CD4-positive, alpha-beta T cell treated with Interleukin-15 for 4 hours (primary cell): ENCODE measurements at places on chromosomes 1 and 21.
A peak's percentile ranks its signal among the peaks of the same experiment; 100 is the strongest.

GRCh38 chr1:196590959-196591358 is 17.3 kb downstream of the KCNT2 start:
- DNase-seq, result no peak

- DNase-seq, result peak; percentile 32
Measured at GRCh38 chr1:42937141-42937696, 21.4 kb downstream of the SLC2A1 start.

- no peak for DNase-seq
Measured at GRCh38 chr1:218617986-218618385, 272.9 kb downstream of the TGFB2 start.

- no peak for DNase-seq
Measured at GRCh38 chr1:16088996-16089395, 15.5 kb upstream of the FAM131C start.

DNA sequence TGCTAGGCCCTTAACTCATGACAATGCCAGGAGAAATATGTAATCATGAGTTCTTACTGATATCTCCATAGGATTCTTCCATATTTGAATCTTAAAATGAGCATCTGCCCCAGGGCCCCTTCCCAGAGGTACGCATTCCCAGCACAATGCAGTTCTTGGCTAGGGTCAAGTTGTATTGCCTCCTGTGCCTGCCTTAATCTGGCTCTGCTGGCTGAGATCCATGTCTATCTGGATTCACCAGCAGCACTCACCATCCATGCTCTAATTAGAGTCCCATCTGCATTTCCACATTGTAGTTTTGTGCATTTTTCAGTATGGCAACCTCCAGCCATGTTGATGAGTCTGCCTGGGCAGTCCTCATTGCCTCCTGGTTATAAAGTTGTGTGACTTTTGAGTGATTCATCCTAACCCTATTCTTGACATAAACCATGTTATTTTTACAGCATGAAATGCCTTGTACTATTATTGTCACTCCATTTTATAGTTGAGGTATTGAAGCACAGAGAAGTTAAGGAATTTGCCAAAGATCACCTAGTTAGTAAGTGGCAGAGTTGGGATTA is 55.9 kb downstream of the CAMSAP2 start:
- no peak for DNase-seq

DNA sequence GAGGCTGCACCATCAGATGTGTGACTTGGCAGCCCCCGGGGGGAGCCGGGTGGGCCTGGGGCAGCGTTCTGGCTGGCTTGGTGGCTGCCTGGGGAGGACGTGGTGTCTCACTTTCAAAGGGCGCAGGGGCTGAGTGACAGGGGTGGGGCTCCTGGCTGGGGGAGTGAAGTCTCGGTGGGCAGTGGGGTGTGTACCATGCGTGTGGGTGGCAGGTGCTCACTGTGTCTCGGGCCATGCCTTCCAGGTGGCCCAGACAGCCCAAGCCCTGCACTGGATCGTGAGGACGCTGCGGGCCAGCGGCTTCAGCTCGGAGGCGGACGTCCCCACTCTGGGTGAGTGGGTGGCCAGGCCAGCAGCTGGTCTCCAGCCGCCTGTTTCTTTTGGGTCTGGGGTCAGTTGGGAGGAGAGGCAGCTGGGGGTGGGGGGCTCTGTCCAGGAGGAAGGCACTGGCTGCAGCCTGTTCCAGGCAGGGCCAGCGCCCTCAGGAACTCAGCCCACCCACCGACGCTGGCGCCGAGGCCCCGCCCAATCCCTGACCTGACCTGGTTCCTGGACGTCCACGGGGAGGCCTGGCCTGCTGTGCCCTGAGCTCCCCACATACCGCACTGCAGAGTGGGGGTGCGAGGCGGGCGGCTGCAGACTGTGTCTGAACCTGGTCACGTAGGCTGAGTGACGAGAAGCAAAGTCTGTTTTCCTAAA is 30.6 kb upstream of the LRRC3 start:
- no peak for DNase-seq

- no peak for DNase-seq
Measured at GRCh38 chr1:190807629-190808028, 330.0 kb upstream of the BRINP3 start.

DNA sequence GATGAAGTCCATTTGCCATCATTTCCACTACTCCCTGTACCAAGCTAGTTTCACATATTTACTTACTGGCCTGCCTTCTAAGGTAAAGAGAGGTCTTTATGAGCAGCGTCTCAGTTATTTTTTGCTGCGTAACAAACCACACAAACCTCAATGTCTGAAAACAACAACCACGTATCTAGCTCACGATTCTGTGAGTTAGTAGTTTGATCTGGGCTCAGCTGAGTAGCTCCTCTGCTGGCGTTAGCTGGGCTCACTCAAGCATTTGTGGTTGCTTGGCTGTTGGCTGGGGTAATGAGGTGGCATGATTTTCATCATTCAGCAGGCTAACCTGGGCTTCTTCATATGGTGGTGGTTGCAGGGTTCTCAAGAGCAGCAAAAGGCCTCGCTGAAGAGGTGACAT is 225.4 kb downstream of the FOXD2 start:
- no peak for DNase-seq

DNA sequence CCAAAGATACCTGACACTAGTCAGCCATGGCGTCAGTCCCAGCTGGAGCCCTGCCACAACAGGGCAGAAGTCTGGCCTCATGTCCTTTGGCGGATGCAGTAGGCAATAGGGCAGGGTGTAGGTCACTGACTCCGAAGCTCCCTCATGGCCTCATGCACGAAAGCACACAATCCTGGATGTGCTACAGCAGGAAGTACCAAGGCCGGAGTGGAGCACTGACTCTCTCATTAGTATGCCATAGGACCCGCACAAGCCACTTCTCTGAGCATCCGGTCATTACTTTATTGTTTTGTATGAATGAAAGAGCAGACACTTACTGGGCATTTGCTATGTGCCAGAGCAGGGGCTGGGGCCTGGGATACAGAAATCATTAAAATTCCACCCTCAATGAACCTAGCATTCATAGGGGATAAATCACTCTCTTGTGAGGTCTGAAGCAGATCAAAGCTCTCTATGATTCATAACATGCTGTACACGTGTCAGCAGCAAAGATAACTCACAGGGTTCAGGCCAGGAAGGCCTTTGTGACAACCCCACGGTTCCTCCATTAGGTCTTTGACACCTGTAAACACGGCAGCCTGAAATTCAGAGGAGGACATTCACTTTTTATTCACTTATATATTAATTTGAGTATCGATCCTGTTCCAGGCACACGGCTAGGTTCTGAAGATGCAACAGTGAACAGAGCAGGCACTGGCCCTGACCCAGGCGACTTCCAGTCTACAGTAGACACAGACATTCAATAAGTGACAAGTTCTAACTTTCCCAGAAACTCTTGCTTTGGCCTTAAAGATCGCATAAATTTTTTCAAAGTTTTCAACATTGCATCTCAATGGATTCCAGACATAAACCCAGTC is 357.9 kb upstream of the USP24 start:
- DNase-seq, result no peak

GRCh38 chr1:39901464-39901713 is 328 bp downstream of the MYCL start:
- no peak for DNase-seq

DNA sequence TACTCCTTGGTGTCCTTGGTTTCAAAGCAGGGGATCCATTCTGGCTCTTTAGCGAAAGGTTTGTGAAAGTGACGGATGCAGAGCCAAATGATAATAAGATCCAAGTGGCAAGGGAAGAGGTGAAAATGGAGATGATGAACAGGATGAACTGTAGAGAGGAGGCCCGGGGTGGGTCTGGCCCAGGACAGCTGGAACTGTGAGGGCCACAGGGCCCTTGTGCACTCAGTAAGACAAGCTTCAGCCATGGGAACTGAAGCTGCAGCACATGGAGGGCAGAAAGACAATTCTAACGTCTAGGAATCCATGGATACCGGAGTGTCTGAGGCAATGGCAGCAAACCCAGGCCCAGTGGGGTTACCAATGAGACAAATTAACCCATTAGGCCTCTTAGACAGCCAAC is 4.8 kb downstream of the KCNA2 start:
- DNase-seq, result no peak

GRCh38 chr1:164051782-164052181 is 507.2 kb upstream of the PBX1 start:
- DNase-seq, result no peak

GRCh38 chr1:183209533-183210158 is 23.6 kb downstream of the LAMC2 start:
- DNase-seq, result no peak

GRCh38 chr21:31394309-31394708 is 50.2 kb upstream of the TIAM1 start:
- DNase-seq, result no peak

DNA sequence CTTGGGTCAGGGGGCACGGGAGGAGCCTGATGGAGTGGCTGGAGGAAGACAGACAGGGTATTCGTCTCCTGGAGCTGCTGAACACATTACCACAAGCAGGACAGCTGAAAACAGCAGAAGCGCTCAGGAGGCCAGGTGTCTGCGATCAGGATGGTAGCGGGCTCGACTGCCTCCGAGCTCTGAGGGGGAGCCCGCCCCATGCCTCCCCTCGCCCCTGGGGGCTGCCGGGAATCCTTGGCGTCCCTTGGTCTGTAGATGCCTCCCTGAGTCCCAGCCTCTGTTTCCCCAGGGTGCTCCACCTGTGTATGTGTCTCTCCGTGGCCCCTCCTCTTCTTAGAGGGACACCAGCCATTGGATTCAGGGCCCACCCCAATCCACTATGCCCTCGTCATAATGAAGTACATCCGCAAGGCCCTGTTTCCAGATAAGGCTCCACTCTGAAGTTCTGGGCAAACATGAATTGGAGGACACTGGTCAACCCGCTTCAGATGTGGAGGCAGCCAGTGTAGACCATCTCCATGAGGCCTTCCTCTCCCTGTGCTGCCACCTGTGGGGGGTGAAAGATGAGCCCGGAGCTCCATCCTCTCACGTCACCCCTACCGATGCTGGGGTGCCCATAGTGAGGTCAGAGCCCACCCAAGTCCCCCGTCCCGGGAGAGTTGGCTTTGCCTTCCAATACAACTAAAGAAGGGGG is 67.8 kb downstream of the SPSB1 start:
- no peak for DNase-seq
